ENCODE measurements at places on chromosomes 7 and 10. TPM values are rescaled to one million over a fixed set of nuclear protein-coding genes. Genes with fewer than 3 reads are reported as not detected.

GRCh38 chr7:29040579-29040925, 82.4 kb upstream of the TRIL start:
- no peaks in the 10 kb centered on the region for H3K4me1 ChIP-seq
- no peaks in the 10 kb centered on the region for H3K27me3 ChIP-seq
- no peak overlapping the region for H3K4me3 ChIP-seq
- no peaks in the 10 kb centered on the region for H3K36me3 ChIP-seq

DNA sequence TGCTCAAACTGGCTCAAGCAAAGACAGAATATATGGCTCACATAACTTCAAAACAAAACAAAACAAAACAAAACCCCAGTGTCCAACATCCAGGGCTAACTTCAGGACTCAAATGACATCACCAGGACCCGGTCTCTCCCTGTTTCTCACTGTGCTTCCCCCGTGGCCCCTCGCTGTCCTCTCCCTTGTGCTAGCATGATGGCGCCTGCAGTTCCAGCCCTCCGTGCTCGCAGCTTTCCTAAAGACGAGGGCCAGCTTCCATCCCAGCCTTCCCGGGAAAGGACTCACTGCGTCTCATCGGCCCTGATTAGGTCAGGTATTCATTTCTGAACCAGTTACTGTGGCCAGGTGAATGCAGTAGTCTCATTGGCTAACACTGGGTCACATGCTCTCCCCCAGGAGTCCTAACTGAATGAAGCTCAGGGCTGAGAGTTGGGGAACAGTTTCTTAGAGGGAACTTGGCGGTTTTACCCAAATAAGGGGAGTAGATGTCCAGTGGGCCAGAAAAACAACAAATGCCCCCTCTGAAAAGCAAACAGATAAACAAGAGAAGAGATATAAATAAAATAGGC, 33.0 kb upstream of the CTBP2 start:
- H3K36me3 ChIP-seq, result no peaks in the 10 kb centered on the region
- no peak overlapping the region for H3K4me3 ChIP-seq
- no peaks in the 10 kb centered on the region for H3K4me1 ChIP-seq
- H3K27me3 ChIP-seq, result no peaks in the 10 kb centered on the region
- DNase-seq, result no peak

- no peaks in the 10 kb centered on the region for H3K4me1 ChIP-seq
- no peak overlapping the region for H3K27ac ChIP-seq
- H3K4me3 ChIP-seq, result no peak overlapping the region
- H3K36me3 ChIP-seq, result no peaks in the 10 kb centered on the region
- DNase-seq, result no peak
- no peaks in the 10 kb centered on the region for H3K27me3 ChIP-seq
These were observed 5.3 kb upstream of the COMMD3 start for GRCh38 chr10:22310928-22311327.

DNA sequence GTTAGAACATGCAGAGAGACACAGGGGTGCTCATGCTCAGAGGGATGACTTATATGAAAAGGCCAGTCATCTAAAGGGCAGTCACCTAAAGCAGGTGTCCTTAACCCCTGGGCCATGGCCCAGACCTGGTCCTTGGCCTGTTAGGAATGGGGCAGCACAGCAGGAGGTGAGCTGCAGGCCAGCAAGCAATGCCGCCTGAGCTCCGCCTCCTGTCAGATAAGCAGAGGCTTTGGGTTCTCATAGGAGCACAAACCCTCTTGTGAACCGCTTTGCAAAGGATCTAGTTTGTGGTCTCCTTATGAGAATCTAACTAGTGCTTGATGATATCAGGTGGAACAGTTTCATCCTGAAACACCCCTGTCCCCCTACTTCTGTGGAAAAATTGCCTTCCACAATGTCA, 14.5 kb downstream of the ANKRD7 start:
- no peaks in the 10 kb centered on the region for H3K27me3 ChIP-seq
- H3K36me3 ChIP-seq, result no peaks in the 10 kb centered on the region
- H3K4me1 ChIP-seq, result no peaks in the 10 kb centered on the region
- H3K4me3 ChIP-seq, result no peak overlapping the region

GRCh38 chr7:116234517-116235200, 24.3 kb downstream of the TES start:
- peaks cover 35% of the 10 kb centered on the region for H3K4me1 ChIP-seq
- DNase-seq, result no peak
- H3K4me3 ChIP-seq, result peak overlapping the region; percentile 11

DNA sequence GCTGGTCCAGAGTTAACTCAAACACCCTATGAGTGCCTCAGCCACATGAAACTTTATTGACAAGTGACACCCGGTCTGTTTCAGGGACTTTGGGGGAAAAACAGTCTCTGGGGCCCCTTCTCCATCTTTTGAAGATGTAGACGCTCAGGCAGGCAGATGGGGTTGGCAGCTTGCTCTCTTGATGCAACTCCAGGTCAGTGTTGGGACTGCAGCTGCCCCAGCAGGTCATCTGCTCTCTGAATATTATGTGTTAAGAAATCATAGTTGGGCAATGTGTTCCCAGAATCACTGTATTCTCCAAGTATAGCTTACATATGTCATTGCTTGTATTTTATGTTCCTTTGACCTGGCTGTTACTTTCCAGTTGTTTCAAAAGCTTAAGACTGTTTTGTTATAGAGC, 544.9 kb upstream of the MGMT start:
- no peaks in the 10 kb centered on the region for H3K36me3 ChIP-seq
- H3K4me3 ChIP-seq, result no peak overlapping the region
- no peaks in the 10 kb centered on the region for H3K4me1 ChIP-seq
- H3K27ac ChIP-seq, result no peak overlapping the region
- DNase-seq, result no peak
- H3K27me3 ChIP-seq, result no peaks in the 10 kb centered on the region

DNA sequence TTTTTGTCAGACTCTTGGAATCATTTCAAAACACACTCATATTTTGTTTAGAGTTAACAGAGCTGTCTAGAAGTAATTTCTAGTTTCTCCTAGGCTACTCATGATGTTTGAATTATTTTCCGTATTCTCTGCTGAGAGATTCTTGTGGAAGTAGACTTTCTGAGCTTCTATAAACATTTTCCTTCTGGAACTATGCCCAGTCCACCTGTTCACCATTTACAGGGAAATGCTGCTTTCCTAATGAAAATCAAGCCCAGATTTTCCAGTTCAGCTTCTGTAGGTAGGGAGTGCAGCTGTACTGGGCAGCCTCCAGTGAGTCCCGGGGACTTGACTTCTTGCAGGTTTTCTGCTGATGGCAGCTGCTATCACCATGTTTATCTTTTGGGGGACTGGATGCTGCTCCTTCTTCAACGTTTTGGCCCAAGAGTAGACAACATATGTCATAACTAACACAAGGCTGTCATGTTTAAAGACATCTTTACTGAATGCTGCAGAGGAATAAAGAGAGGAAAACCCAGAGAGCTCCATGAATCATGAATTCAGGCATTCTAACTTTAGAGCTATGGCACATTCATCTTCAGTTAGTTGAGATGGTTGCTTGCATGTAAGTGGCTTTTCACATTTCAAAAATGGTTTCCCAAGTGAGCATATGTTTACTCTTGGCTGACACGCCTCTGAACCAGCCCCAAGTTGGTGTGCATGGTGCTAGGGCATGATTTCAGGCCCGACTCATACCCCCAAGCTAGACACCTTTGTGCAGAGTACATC, 85.6 kb downstream of the SDK1 start:
- H3K27ac ChIP-seq, result no peak overlapping the region
- no peaks in the 10 kb centered on the region for H3K27me3 ChIP-seq
- H3K4me1 ChIP-seq, result no peaks in the 10 kb centered on the region
- no peak overlapping the region for H3K4me3 ChIP-seq
- no peaks in the 10 kb centered on the region for H3K36me3 ChIP-seq
- DNase-seq, result no peak

DNA sequence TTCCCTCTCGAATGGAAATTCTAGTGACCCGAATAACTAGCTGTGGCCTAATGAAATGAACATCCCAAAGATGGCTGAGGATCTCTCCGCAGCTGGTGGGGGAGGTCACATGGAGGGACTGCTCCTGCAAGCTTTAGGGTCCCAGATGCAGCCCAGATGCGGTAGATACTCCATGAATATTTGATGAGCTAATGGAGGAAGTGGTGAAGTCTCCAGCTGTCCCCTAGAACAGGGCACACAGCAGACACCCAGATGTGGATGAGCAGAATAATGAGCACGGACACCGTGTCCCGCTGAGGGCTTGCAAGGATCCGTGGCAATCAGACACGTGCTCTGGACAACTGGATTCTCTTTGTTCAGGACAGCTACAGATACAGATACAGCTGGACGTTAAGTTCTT, 59.2 kb downstream of the DENND2A start:
- H3K27me3 ChIP-seq, result no peaks in the 10 kb centered on the region
- H3K27ac ChIP-seq, result no peak overlapping the region
- no peaks in the 10 kb centered on the region for H3K4me1 ChIP-seq
- DNase-seq, result no peak
- no peaks in the 10 kb centered on the region for H3K36me3 ChIP-seq

DNA sequence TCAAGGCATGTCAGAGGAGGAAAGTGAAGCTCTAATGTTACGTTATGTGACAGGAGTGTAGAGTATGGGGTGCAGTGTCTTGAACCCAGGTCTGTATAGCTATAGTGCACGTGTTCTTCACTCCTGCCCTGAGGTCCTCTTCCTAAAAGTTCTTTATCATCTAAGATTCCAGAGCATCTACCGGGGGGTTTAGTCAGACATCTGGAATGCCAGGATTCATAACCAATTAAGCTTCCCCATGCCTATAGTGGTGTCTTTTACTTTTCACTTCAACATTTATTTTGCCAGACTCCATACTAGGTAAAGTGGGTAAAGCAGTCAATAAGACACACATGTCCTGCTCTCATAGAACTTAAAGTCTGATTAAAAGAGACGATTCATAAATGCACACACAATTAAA, 22.4 kb downstream of the PPP1R3C start:
- no peaks in the 10 kb centered on the region for H3K4me1 ChIP-seq
- H3K36me3 ChIP-seq, result no peaks in the 10 kb centered on the region
- no peak overlapping the region for H3K27ac ChIP-seq

GRCh38 chr10:128031216-128031615, 95.0 kb downstream of the MKI67 start:
- DNase-seq, result no peak
- H3K27ac ChIP-seq, result no peak overlapping the region
- no peaks in the 10 kb centered on the region for H3K36me3 ChIP-seq
- H3K4me3 ChIP-seq, result no peak overlapping the region

- no peak overlapping the region for H3K4me3 ChIP-seq
- H3K36me3 ChIP-seq, result no peaks in the 10 kb centered on the region
- H3K27me3 ChIP-seq, result no peaks in the 10 kb centered on the region
- H3K27ac ChIP-seq, result no peak overlapping the region
These were observed 26.8 kb downstream of the VOPP1 start for GRCh38 chr7:55545496-55545895.

- DNase-seq, result no peak
- H3K36me3 ChIP-seq, result no peaks in the 10 kb centered on the region
- no peaks in the 10 kb centered on the region for H3K4me1 ChIP-seq
- H3K27me3 ChIP-seq, result no peaks in the 10 kb centered on the region
These were observed 55.7 kb upstream of the ZRANB1 start for GRCh38 chr10:124886195-124886594.

DNA sequence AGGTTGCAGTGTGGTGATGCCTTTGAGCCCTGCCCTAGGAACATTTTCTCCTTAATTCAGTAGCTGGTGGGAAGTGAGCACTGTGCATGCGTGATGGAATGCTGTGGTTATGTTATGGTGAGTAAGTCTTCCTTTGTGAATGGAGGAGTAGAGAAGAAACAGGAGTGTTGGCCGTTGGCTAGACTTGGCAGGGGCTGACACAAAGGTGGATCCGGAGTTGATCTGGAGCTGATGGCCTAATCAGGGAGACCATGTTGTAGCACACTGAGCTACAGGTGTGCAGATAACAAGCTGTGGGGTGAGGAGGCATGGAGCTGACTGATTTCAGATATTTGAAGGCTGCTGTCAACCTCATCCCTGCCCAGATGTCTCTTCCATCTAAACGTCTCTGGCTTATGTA, 122.3 kb downstream of the CNNM2 start:
- no peaks in the 10 kb centered on the region for H3K36me3 ChIP-seq
- no peak overlapping the region for H3K27ac ChIP-seq
- no peak overlapping the region for H3K4me3 ChIP-seq
- no peaks in the 10 kb centered on the region for H3K27me3 ChIP-seq
- DNase-seq, result no peak
- H3K4me1 ChIP-seq, result no peaks in the 10 kb centered on the region

- no peak overlapping the region for H3K4me3 ChIP-seq
- no peak for DNase-seq
- H3K27me3 ChIP-seq, result no peaks in the 10 kb centered on the region
- no peaks in the 10 kb centered on the region for H3K4me1 ChIP-seq
- H3K27ac ChIP-seq, result no peak overlapping the region
- H3K36me3 ChIP-seq, result no peaks in the 10 kb centered on the region
These were observed 123.7 kb downstream of the CNOT4 start for GRCh38 chr7:135386181-135386580.

GRCh38 chr7:120472892-120473291, 199.9 kb downstream of the KCND2 start:
- no peaks in the 10 kb centered on the region for H3K4me1 ChIP-seq
- H3K27ac ChIP-seq, result no peak overlapping the region
- no peaks in the 10 kb centered on the region for H3K27me3 ChIP-seq
- DNase-seq, result no peak
- no peaks in the 10 kb centered on the region for H3K36me3 ChIP-seq
- no peak overlapping the region for H3K4me3 ChIP-seq

GRCh38 chr10:77925410-77925794, 1.2 kb downstream of the DLG5 start:
- H3K4me1 ChIP-seq, result peaks cover 5% of the 10 kb centered on the region
- H3K27ac ChIP-seq, result no peak overlapping the region
- H3K4me3 ChIP-seq, result no peak overlapping the region
- DNase-seq, result no peak
- no peaks in the 10 kb centered on the region for H3K36me3 ChIP-seq

GRCh38 chr10:71887743-71888142, 36.7 kb upstream of the PSAP start:
- H3K27me3 ChIP-seq, result no peaks in the 10 kb centered on the region
- no peak overlapping the region for H3K27ac ChIP-seq
- no peak for DNase-seq
- no peaks in the 10 kb centered on the region for H3K36me3 ChIP-seq
- H3K4me1 ChIP-seq, result peaks cover 18% of the 10 kb centered on the region
- no peak overlapping the region for H3K4me3 ChIP-seq

DNA sequence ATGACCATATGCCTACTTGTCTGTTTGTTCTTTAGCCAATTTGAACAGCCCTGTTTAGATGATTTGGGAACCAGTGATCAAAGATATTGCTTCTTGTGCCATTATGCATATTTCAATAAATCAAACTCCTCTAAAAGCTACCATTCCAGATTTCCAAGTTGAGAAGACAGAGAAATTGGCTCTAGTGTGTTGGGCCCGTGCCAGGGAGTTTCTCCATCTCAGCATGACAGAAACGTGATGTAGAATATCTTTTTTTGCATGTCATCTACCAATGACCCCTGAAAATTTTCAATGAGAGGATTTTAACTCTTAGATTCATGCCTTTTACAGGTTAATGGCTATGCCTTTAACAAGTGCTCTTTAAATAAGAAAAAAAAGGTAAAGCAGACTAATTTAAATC, 50.7 kb upstream of the CABCOCO1 start:
- H3K4me1 ChIP-seq, result no peaks in the 10 kb centered on the region
- no peak overlapping the region for H3K27ac ChIP-seq
- no peaks in the 10 kb centered on the region for H3K36me3 ChIP-seq
- no peak for DNase-seq
- H3K4me3 ChIP-seq, result no peak overlapping the region

CD36 gene
- total RNA-seq, result 3.0 TPM

UPF2 gene
- 44.1 TPM for total RNA-seq

C10orf143 gene
- 4.0 TPM for total RNA-seq

HTR5A gene
- not detected for total RNA-seq

PON3 gene
- total RNA-seq, result not detected

PLEKHS1 gene
- not detected for total RNA-seq

EBF3 gene
- not detected for total RNA-seq

ADGRA1 gene
- not detected for total RNA-seq

FAM237B gene
- total RNA-seq, result not detected

PAXIP1 gene
- 29.7 TPM for total RNA-seq

TFEC gene
- 1.6 TPM for total RNA-seq

Data from naive thymus-derived CD4-positive, alpha-beta T cell (primary cell).